ENCODE measurements at places on chromosomes 4 and X. TPM values are rescaled to one million over a fixed set of nuclear protein-coding genes. Genes with fewer than 3 reads are reported as not detected.

DNA sequence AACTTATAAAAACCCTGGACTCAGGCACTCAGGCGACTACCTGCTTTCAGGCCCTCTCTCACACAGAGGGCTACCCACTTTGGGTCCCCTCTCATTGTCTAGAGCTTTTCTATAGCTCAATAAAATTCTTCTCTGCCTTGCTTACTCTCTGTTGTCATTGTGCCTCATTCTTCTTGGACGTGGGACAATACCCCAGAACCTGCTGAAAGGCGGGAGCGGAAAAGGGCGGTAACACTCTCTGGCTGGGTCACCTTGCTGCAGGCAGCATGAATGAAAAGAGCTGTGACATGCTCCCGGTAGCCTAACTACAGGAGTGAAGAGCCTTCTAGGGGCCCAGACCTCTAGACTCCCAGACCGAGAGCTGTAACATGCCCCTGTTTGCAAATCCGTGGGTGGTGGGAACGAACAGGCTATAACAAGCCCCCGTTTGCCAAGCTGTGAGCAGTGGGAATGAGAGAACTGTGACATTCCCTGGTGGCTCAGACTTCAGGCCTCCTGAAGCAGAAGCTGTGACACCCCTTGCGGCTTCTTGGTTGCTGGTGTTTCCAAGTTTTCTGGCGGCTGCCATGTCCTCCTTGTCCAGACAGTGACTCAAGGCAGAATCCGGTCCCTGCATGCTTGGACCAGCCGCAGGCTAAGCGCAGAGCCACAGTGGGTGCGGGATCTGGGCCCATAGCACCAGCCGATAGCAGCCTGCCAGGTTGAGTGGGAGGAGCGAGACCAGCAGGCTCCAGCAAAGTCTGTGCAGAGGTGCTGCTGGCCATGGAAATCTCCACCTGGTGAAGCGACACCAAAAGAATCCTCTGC lies 684.6 kb downstream of the ARAP2 start:
- DNase-seq, result no peak
- H3K4me1 ChIP-seq, result peaks cover 4% of the 10 kb centered on the region
- no peaks in the 10 kb centered on the region for H3K27me3 ChIP-seq

GRCh38 chr4:139658586-139659382 lies 6.8 kb upstream of the MGST2 start:
- no peak overlapping the region for H3K4me3 ChIP-seq
- no peak for DNase-seq

- no peak overlapping the region for H3K4me3 ChIP-seq
- DNase-seq, result no peak
- H3K27me3 ChIP-seq, result no peaks in the 10 kb centered on the region
Measured at GRCh38 chr4:165779950-165780670, 92.9 kb upstream of the TLL1 start.

- H3K27ac ChIP-seq, result no peak overlapping the region
- no peaks in the 10 kb centered on the region for H3K36me3 ChIP-seq
- no peaks in the 10 kb centered on the region for H3K27me3 ChIP-seq
- no peaks in the 10 kb centered on the region for H3K4me1 ChIP-seq
- DNase-seq, result no peak
- no peak overlapping the region for H3K4me3 ChIP-seq
Measured at GRCh38 chrX:143165778-143166177, 140.1 kb downstream of the SPANXN4 start.

DNA sequence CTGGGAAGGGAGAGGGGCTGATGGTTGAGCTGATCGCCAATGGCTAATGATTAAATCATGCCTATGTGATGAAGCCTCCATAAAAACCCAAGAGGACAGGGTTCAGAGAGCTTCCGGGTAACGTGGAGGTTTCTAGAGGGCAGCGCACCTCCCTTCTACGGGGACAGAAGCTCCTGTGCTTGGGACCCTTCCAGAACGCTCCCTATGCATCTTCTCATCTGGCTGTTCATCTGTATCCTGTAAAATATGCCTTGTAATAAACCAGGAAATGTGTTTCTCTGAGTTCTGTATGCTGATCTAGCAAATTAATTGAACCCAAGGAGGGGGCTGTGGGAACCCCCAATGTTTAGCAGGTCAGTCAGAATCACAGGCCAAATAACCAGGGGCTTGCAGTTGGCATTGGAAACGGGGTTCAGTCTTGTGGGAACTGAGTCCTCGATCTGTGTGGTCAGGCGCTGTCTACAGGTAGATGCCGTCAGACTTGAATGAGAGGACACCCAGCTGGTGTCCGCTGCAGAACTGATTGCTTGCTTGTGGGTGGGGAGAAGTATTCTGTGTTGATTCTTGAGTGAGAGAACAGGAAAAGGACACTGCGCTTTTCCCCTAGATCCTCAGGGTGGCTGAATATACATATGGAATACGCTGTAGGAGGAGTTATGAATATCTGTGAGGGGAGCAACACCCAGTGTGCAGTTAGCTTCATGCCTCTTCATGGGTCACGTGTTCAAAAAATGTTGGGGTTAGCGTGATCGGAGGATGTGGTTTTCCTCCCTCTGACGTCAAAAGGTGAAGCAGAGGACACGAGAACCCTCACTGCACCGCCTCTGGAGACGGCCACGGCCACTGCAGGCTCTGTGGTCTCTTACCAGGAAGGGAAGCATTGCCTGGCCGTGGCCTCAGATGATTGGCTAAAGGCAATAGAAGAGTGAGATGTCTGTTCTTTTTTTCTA lies 29.2 kb downstream of the HTT-AS start:
- no peaks in the 10 kb centered on the region for H3K36me3 ChIP-seq
- no peaks in the 10 kb centered on the region for H3K4me1 ChIP-seq
- no peak for DNase-seq

Gene HDAC6
- total RNA-seq, result 68.9 TPM

Gene SLC4A4
- 14.2 TPM for total RNA-seq

Gene FAM241A
- 2.0 TPM for total RNA-seq

Gene ZFP92
- total RNA-seq, result 1.2 TPM

Gene KDR
- 104 TPM for total RNA-seq
